ENCODE measurements at places on chromosomes 12 and 14. TPM values are rescaled to one million over a fixed set of nuclear protein-coding genes. Genes with fewer than 3 reads are reported as not detected.

The FLVCR2 gene
- total RNA-seq = 7.8 TPM

The ZDHHC17 gene
- total RNA-seq = 11.9 TPM

The JPH4 gene
- total RNA-seq = not detected

The CIROP gene
- total RNA-seq = not detected

The ADCY4 gene
- not detected for total RNA-seq

The IL23A gene
- total RNA-seq = 0.70 TPM

The MYRFL gene
- not detected for total RNA-seq

The TAS2R8 gene
- total RNA-seq = not detected

The ANKRD13A gene
- 17.0 TPM for total RNA-seq

The GOLGA3 gene
- 25.7 TPM for total RNA-seq

The GSKIP gene
- total RNA-seq = 25.5 TPM
